ENCODE measurements at places on chromosomes 11 and 22.

- DNase-seq = no peak
Measured at GRCh38 chr11:9571763-9572115, 1.7 kb upstream of the WEE1 start.

GRCh38 chr11:133985981-133986944, 29.5 kb upstream of the IGSF9B start:
- DNase-seq = no peak

GRCh38 chr11:8615291-8616032, 21.4 kb upstream of the STK33 start:
- no peak for DNase-seq

GRCh38 chr11:62479631-62480201, 60.9 kb downstream of the SCGB1A1 start:
- DNase-seq = no peak

- DNase-seq = no peak
Measured at GRCh38 chr11:116857316-116857715, 19.9 kb upstream of the APOA1 start.

DNA sequence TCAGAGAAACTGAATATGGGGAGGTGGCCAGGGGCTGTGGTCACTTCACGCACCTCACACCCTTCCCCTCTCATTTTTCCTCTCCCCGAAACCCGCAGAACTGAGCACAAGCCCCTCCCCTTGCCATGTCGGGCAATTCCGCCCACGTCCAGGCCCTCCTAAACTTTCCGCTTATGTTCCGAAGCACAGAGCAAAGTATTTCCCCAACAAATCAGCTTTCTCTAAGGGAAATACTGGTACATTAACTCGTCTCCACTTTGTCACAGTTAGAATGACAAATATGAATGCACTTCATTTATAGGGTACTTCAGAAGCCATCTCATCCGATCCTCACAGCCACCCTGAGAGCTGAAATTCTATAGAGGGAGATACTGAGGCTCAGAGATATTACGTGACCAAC, 94.7 kb upstream of the TMEM45B start:
- DNase-seq = no peak

- DNase-seq = no peak
Measured at GRCh38 chr11:3659595-3660515, 11.3 kb downstream of the CHRNA10 start.

DNA sequence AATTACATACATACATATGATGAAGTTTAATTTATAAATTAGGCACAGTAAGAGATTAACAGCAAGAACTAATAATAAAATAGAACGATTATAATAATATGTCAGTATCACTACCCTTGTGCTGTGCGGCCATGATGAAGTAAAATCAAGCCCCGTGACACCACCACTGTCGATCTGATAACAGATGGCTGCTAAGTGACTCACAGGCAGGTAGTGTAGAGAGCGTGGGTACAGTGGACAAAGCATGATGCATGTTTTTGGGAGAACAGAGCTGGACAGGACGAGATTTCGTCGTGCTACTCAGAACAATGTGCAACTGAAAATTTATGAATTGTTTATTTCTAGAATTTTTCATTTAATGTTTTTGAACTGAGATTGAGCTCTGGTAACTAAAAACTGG, 108.4 kb upstream of the TIMP3 start:
- DNase-seq = no peak

- no peak for DNase-seq
Measured at GRCh38 chr22:39900306-39901227, at the start of gene GRAP2. Gene GRAP2, plus strand, starts transcription at chr22:39901084. Its CDS starts 46,023 bp downstream, at chr22:39947107.

- no peak for DNase-seq
Measured at GRCh38 chr11:130162733-130163132, 3.2 kb downstream of the ST14 start.

Data from cerebellar nuclear complex (tissue), 1 donor.